ENCODE measurements at places on chromosomes 3 and 15.

GRCh38 chr3:195078891-195079440, 192.0 kb downstream of the XXYLT1 start:
- DNase-seq = no peak

GRCh38 chr15:34799149-34800101, 4.1 kb upstream of the ACTC1 start:
- DNase-seq = no peak

DNA sequence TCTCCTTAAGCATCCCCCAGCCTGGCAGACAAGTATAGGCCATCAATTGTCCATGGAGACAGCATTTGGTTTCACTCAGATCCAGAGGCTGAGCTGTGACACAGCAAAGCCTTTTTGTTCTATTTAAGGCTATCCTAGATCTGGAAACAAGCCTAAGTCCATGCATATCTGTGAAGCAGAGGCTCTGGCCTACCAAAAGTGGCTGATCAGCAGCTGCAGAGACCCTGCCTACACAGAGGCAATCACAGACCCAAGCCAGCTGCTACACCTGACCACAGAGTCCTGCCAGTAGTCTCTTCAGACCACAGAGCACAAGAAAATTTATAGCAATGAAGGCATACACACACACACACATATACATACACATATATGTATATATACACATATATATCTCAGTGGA, 501.7 kb upstream of the ARPP21 start:
- DNase-seq = no peak

GRCh38 chr3:36525115-36525801, 145.0 kb downstream of the STAC start:
- no peak for DNase-seq

GRCh38 chr3:27345959-27346865, 23.0 kb downstream of the NEK10 start:
- DNase-seq = no peak

- no peak for DNase-seq
Measured at GRCh38 chr15:43449981-43450380, 43.0 kb downstream of the TP53BP1 start.

GRCh38 chr15:93779341-93779740, 452.0 kb upstream of the MCTP2 start:
- DNase-seq = no peak

GRCh38 chr15:59516655-59517461, 78.9 kb downstream of the FAM81A start:
- DNase-seq = peak; percentile 23

DNA sequence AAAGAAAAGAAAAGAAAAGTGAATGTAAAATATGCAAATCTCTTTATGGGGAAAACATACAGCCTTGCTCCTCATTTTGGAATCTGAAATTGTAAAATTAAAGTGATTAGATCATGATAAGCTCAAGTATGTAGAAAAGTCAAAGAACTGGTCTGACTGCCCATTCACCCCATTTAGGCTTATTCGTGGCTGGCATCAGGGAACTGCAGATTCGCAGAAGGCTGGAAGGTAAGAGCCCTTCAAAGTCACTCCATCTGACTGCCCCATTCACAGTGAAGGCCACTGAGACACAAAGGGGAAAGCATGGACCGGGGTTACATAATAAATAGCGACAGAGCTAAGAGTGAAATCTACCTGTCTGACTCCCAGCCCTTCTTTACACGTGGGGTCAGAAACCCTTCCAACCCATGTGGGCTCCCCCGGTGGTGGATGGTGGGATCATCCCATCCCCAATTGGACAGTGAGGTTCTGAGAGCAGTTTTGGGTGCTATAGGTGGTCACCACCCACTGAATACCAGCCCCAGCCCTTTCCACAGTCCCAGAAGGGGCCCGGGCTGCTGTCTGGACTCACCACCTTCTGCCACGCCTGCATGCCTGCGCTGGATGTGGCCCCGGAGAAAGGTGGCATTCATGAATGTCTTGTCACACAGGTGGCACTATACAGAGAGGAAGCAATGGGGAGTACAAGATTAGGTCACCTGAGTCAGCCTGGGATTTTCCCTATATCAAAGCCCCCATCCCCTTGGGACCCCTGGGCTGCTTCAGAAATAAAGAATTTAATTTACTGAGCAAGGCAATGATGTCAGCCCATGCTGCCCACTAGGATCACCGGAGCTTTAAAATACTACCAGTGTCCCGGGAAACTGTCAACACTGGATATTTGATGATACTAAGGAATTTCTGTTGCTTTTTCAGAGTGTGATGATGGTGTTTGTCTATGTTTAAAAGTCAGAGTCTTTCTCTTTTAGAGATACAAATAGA, 17.9 kb downstream of the DZIP1L start:
- no peak for DNase-seq

DNA sequence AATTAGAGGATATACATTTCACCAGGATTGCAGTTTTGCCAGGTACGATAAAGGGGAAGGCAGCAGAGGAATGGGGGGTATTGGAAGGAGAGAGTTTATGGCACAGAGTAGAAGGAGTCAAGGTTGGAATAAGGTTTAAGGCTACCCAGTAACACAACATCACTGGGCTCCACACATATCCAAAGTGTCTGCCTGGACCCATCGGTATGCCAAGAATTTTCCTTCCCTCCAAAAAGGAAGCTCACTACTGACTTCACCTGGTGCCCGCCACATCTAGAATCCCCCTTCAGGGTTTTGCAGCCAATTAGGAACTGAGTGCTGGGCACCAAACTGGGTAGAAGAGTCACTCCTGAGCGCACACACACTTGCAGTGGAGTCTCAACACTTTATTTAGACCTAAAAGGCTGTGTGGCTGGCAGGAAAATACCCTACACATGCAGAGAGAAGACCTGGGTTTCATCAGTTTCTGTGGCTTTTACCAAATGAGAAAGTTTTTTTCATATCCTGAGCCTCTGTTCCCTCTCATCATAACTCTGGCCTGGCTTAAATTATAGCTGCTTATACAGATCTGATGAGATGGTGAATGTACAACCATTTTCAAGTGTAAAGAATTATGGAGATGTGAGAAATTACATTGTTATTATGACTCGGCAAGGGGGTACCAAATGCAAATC, 190.8 kb upstream of the LPP start:
- DNase-seq = no peak

GRCh38 chr15:92448370-92448769, 54.7 kb downstream of the ST8SIA2 start:
- no peak for DNase-seq

DNA sequence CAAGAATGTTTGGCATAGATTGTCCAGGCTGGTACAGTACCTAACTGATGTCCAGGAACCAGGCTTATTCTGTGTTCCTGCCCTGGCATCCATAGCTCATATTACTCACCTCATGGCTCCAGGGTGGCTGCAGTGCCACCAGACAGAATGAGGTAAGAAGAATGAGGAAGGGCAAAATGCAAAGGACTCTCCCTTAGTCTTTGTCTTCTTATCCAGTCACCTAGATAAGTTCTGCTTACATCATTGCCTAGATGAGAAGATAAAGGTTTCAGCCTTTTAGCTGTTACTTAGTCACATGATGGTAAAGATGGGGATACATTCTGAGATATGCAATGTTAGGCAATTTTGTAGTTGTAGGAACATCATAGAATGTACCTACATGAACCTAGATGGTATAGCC, 45.8 kb downstream of the CHP1 start:
- no peak for DNase-seq

Measured in NCI-H187 treated with DMSO at 0.1 percent for 48 hours (cell line).